ENCODE measurements at places on chromosomes 13 and 19.

- DNase-seq = no peak
Observed at GRCh38 chr13:48502601-48503319, 30.1 kb downstream of the RCBTB2 start.

DNA sequence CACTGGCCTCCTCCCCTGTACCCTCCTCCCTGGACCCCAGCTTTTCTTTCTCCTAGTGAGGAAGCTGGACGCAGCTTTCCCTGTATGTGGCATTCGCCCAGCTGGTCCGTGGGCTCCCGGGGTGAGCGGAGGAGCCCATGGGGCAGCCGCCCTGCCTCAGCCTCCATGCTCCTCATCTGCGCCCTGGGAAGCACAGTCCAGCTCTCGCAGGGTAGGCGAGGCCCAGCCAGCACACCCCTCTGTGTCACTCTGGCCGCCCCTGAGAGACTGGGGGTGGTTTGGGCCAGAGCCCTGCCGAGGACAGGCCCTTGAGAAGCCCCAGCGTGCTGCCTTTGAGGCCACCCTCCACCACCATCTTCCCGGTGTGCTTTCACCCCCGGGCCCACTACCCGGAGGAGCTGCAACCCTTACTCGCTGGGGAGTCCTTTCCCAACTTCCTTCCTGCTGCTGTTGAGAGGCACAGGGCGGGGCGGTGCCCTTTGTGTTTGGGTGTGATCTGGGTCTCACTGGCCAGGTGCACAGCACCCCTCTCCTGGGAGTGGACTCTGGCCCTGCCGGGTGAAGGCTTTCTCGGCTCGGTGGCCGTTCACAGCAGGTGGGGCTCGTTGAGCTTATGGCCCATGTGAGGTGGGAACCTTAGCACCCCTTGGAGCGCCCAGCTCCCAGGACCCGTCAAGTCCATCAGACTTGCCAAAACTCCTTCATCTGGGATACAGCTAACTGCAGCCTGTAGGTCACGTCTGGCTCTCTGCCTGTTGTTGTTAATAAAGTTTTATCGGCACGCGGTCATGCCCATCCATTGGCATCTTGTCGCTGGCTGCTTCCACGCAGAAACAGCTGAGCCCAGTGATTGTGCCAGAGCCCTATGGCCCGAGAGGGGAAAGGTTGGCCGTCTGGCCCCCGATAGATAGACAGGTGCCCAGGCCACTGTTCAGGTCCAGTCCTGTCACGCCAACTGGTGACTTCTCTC lies 3.2 kb downstream of the NCLN start:
- DNase-seq = no peak

GRCh38 chr13:46354156-46355087 lies 32.6 kb downstream of the RUBCNL start:
- peak; percentile 83 for DNase-seq

GRCh38 chr13:106132216-106132615 lies 403.2 kb downstream of the EFNB2 start:
- DNase-seq = no peak

DNA sequence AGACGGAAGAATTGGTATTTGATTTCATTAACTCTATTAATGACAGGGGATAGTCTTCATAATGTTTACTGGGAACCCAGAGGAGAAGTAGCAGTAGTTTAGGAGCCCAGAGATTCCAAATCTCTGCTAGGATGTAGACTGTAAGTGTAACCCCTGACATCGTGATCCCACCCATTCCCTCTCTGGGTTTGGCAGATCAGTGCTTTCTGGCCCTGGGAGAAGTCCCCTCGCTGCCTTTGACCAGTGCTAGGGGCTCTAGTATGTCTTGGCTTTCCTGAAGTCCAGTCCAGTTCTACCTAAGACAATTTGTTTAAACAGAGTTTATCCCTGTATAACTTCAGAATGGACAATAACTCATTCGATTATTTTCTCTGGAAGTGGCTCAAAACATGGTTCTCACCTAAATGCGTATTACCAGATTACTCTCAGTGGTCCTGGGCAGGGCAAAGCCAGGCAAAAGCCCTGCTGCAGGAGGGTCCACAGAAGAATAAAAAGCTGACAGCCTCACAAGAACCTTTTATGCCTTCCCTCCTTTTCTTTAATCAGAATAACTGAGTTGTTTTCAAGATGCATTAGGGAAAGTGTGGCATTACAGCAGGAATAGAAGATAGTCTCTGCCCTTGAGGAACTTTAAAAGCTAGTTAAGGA lies 11.8 kb downstream of the KLF5 start:
- no peak for DNase-seq

Data from adipocyte (in vitro differentiated cells).